NCI-H1436 treated with DMSO at 0.1 percent for 48 hours (cell line): ENCODE measurements at places on chromosomes 13 and 19.

- DNase-seq = no peak
These were observed 4.2 kb downstream of the ZNF101 start for GRCh38 chr19:19672816-19673215.

DNA sequence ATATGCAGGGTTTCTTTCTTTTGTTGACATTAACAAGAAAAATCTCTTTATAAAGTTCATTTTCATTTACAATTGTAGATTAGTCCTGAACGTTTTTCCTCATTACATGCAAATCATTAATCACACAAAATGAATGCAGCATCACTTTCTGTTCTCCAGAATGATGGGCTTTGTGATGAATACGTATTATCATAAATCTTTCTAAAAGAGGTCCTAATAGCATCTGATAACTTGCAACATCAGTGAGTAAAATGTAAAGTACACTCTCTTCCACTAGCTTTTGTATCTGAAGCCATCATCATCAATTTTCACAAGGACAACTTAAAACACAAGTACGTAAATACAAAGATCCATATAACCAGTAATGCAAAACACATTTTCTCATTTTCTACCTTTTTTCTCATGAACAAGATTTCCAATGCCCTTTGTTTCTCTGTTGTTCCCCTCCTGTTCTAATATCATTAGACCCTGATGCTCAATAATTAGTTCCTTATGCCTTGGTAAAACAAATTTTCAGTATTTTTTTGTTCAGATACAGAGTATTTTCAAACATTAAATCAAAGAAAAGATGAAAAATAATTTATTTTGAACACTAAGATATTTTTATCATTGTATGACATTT is 437.4 kb upstream of the MIR17HG start:
- no peak for DNase-seq

GRCh38 chr13:66855131-66855530 is 375.0 kb downstream of the PCDH9 start:
- DNase-seq = no peak

- no peak for DNase-seq
These were observed 68.5 kb downstream of the TEX29 start for GRCh38 chr13:111388851-111389500.

GRCh38 chr13:112697756-112698655 is 8.2 kb downstream of the ATP11A start:
- DNase-seq = no peak

- DNase-seq = no peak
These were observed 21.5 kb downstream of the EBPL start for GRCh38 chr13:49669735-49670309.

DNA sequence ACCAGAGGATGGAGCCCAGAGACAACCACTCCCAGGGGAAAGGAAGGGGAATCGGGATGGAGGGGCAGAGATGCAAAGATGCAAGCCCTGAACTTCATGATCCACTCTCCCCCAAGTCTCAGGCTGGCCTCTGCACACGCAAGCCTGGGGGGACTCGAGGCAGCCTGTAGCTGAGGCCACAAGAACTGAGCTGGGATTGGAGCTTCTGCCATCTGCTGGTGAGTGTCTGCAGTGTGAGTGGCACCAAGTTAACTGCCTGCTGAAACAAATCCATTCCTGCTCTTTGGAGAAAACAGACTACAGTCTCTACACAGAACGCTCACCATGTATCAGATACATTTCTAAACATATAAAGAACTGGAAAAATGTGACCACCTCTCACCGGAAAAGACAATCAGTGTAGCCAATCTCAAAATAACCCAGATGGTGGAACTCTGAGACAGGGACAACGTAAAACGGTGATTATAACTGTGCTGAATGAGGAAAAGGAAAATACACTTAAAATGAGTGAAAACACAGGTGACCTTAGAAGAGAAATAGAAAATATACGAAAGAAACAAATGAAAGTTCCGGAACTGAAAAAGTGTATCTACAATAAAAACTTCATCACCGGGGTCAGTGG is 62.1 kb downstream of the KLF2 start:
- no peak for DNase-seq

DNA sequence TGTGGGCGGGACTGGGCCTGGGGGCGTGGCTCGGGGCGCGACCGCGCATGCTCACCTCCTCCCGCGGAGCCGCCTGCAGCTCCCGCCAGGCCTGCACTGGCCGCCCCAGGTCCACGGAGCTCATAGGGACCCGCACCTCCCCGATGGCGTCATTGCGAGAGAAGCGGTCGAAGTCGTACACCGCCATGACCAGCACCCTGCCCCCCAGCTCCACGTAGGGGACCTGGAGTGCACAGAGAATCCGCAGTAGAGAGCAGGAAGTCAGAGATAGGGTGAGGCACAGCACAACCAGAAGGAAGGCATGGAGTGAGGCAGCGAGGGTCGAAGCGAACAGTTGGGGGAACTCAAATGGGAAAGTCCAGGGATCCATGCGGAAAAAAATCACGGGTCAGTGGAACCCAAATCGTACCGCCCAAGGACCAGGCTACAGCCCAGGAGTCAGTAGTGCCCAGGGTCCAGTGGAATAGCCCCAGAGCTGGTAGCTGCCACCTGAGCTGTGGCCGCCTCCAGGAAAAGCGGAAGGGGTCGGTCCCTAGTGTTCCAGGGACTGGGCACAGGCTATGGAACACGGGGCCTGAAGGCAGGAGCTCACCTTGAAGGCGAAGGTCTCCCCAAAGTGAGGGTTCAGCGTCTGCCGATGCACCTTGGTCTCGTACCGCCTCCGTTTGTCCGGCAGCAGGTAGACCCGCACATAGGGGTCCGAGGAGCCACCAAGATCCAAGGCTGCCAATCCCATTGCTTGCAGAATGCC is 4.8 kb downstream of the SYT5 start:
- DNase-seq = no peak

GRCh38 chr13:91346850-91347201 is 661 bp upstream of the MIR17HG start:
- DNase-seq = no peak
